ENCODE measurements at places on chromosomes 3 and 15.

GRCh38 chr3:126538316-126538715 is 14.4 kb downstream of the CHST13 start:
- no peak for DNase-seq

DNA sequence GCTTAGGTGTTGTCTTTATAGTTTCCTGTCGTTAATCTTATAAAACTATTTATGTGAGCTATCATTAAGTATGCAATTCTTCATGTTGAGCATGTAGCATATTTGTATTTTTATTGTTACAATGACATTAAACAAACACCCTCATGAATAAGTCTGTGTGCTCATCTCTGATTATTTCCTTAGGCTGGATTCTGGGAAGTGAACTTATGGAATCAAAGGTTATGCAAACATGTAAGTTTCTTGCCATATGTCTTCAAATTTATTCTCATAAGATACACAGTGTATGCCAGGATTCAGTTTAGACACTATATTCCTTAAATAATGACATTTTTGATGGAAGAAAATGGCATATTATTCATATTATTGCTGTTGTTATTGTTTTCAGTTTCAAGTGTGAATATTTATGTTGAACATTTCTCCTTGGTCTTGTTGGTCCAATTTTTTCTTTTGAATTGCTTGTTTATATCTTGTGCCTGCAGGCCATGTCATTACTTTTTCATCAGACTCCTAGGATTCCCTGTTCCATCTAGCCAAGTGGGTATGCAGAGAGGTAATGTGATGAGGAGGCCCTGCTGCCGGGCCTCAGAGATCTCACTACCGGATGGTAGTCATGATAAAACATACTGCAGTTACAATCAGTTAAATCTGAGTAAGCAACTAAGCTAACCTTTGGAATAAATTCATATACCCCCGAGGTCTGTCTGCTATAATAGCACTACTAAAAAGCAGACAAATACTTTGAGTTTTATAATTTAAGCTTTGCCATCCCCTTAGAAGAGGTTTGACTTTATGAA is 684.3 kb upstream of the SGO1 start:
- no peak for DNase-seq

- DNase-seq, result no peak
Observed at GRCh38 chr3:159249472-159250174, 447.8 kb downstream of the MFSD1 start.

DNA sequence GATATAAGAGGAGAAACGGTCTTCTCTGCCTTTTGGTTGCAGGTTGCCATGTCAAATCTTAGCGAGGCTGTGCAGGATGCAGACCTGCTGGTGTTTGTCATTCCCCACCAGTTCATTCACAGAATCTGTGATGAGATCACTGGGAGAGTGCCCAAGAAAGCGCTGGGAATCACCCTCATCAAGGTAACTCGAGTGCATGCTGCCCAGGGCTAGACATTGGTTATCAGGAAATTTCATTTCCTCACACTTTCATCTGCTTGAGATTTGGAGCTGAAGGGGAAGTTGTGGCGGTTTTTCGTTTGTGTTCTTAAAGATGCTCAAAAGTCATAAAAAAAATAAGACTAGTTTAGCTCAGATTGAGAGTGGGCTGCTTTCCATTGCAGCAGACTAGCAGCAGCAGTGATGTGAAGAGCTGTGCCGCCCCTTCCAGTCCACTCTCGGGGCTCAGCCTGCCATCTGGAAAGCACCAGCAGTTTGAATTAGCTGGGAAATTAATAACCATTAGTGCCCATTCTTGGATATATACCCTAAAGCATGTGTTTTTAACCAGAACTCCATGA is 32.2 kb downstream of the GPD1L start:
- DNase-seq, result no peak

DNA sequence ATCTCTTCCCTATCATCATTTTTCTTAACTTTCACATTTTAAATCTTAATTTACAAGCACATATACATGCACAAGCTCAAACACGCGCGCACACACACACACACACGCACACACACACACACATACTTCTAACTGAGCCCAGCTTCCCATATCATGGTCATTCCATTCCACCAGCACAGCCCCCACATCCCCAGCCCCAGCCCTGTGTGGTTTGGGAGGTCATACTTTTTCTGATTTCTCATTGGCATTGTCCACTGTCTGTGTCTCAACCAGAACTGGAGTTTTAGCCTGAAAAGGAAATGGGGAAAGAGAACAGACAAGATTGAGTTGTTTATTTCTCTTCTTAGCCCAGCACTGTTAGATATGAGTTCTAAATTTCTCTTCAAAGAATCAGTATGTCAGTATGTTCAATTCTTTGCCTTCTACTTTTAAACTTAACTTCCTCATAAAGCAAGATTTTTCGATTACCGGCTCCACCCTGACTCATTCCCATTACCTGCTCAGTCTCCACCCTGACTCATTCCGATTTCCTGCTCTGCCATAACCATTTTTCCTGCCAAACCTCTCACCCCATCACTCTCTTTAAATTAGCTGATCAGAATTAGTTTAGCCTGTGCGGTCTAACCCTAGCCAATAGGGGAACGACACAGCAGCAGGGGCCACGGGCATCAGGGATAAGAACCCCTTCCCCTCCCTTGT is 6.4 kb downstream of the IQCF1 start:
- DNase-seq, result no peak

DNA sequence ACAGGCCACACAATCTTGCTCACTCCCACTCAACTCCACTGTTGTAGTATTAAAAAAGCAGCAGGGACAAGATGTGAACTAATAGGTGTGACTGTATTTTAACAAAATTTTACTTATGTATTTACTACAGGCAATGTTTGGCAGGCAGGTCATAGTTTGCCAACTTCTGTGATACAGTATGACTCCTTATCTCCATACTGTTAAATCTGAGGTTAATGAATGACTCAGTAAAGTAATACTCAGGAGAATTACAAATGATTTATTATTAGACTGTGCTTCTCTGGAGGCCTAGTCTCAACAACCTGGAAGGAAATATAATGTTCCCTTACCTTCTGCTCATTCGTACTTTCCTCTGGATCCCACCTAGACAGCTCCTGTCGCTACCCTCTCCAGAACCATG is 258.6 kb upstream of the KCNMB2 start:
- no peak for DNase-seq

DNA sequence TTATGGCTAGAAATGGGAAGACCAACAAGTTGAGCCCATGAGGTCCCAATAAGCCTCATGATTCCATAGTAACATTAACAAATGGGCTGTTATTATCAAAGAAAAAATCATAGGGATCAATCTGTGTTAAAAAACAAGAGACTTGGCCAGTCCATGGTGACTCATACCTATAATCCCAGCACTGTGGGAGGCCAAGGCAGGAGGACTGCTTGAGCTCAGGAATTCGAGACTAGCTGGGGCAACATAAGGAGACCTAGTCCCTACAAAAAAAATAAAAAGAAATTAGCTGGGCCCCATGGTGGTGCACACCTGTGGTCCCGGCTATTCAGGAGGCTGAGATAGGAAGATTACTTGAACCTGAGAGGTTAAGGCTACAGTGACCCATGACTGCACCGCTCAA is 124.8 kb downstream of the DMXL2 start:
- DNase-seq, result no peak

DNA sequence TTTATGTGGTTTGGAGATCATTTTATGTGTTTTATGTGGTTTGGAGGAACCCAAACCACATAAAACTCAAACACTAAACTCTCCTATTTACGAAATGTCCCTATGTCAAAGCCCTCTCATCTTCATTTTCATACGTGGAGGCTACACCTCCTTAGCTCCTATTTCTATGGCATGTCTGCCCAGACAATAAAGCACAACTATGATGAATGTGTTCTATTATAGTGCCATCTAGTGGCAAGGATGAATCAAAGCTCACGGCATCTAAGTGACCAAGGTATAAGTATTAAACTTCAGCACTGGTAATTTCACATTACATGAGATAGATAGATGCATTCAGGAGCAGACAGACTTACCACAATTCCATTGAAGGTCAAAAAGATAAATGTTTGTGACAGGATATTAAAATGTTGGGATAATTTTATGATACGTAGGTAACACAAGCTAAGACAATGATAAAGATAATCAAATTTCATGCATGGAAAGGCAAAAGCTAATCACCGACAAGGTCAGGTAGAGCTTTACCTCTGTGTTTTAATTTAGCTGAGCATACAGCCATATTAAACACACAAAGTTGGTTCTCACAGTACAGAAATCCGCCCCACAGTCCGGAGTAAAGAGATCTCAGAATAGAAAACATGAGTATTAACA is 130.6 kb upstream of the FHIT start:
- no peak for DNase-seq

DNA sequence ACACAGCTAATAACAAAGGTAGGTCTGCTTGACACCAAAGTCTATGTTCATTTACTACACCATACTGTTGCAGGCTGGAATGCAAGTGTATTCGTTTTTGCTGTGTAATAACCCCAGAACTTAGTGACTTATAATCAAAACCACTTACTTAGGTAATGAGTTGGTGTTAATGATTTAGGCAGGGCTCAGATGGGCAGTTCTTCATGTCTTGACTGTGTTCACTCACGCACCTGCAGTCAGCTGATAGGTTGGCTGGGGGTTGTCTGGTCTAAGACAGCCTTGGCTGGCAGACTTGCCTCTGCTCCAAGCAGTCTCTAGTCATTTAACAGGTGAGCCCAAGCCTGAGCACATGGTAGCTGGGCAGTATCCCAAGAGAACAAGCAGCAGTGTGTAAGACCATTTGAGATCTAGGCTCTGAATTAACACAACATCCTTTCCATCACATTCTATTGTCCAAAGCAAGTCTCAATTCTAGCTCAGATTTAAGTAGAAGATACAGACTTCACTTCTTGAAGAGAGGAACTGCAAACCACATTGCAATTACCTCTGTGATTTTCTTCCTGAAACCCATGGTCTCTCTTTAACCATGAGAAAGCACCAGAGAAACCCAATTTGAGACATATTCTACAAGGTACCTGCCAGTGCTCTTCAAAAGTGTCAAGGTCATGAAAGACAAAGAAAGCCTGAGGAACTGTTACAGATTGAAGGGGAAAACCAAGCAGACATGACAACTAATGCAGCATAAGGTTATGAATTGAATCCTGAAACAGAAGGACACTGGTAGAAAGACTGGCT is 13.3 kb upstream of the DCLK3 start:
- DNase-seq, result no peak

- no peak for DNase-seq
Observed at GRCh38 chr3:77414881-77415280, 375.0 kb downstream of the ROBO2 start.

DNA sequence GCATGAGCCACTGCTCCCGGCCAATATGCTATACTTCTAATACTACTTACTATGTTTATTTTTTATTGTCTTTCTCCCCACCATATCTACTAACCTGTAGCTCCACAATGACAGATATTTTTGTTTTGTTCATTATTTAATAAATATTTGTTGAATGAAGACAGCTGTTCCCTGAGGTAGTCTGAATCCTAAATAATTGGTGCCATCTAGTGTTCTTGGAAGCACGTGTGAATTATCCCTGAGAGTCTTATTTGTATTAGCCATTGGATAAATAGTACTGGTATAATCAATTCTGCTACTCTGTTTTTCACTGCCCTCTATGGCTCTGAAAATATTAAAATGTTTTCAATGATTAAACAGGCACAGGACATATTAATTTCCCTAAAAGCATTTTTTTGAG is 5.6 kb upstream of the APPL1 start:
- DNase-seq, result no peak

- DNase-seq, result no peak
Observed at GRCh38 chr15:58454950-58455401, 23.2 kb downstream of the LIPC start.

DNA sequence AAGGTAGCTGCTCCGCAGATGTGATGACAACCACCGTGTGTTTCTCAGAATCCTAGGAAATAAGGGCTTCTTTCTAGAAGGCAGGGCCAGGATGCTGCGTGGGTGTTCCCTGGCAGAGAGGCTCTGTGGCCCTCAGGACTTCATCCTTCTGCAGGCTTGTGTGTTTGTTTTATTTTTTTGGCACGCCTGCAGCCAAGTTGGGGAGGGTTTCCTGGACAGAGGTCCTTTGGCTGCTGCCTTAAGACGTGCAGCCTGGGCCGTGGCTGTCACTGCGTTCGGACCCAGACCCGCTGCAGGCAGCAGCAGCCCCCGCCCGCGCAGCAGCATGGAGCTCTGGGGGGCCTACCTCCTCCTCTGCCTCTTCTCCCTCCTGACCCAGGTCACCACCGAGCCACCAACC is at the start of gene CLEC3B:
TSS of gene CLEC3B (plus strand) at position 266 of the 400 bp plus-strand sequence. CDS start at position 326, 60 bp downstream.
- DNase-seq, result no peak

DNA sequence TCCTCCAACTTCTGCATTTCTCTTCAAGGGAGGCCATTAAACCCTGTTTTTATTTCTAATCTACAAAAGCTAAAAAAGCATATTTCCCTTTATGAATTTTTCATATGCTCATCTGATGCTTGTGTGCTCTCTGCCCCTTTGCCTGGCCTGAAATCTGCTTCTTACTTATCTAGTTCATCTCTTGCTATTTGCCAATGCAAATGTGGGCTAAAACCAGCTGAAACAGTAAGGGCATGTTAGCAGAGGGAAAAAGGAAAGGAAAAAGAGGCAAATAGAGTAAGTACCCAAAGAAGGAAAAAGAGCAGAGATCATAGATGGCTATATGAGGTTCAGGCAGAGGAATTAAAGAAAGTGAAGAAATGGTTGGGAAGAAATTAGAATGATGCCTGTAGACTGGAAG is 185.2 kb downstream of the CNTN4 start:
- DNase-seq, result no peak

- no peak for DNase-seq
Observed at GRCh38 chr3:10223676-10224639, 24.3 kb upstream of the TATDN2 start.

GRCh38 chr15:34031987-34032760 is 6.8 kb downstream of the AVEN start:
- no peak for DNase-seq

GRCh38 chr15:22262613-22263020 is 182.3 kb downstream of the OR4M2 start:
- no peak for DNase-seq

GRCh38 chr3:136473716-136474326 is 223.7 kb downstream of the PCCB start:
- no peak for DNase-seq

GRCh38 chr3:38739931-38740330 is 76.1 kb downstream of the SCN10A start:
- DNase-seq, result no peak

DNA sequence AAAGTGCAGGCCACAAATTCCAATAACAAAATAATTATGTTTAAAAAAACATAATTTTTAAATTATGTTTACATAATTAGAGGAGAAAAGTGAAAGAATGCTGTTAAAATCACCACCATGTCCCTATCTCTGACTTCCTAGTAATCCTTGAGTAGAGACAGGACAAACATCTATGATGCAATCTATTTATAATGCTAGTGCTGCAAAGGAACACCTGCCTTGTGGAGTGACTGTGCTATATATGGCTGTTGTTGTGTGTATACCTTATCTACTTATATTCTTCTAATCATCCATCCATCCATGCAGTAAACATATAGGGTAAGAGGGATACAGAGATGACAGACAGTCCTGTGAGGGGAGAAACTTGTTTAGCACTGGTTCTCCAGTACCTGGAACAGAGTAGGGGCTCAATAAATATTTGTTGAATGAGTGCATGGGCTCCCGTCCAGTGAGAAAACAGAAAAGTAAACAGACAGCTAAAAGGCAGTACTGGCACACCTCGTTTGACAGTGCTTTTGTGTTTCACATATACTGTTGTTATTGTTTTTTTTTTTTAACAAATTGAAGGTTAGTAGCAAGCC is 229.3 kb upstream of the UBE2E1 start:
- DNase-seq, result no peak

GRCh38 chr3:14464141-14464465 is 61.7 kb downstream of the SLC6A6 start:
- no peak for DNase-seq
